ENCODE measurements at places on chromosomes 2 and 18.

GRCh38 chr2:136310797-136311603, 193.1 kb upstream of the CXCR4 start:
- peak; percentile 60 for DNase-seq

- no peak for DNase-seq
These were observed 723.7 kb upstream of the RAB6C start for GRCh38 chr2:129255610-129256313.

GRCh38 chr2:7432436-7432835, 515.2 kb downstream of the RNF144A start:
- DNase-seq: no peak

DNA sequence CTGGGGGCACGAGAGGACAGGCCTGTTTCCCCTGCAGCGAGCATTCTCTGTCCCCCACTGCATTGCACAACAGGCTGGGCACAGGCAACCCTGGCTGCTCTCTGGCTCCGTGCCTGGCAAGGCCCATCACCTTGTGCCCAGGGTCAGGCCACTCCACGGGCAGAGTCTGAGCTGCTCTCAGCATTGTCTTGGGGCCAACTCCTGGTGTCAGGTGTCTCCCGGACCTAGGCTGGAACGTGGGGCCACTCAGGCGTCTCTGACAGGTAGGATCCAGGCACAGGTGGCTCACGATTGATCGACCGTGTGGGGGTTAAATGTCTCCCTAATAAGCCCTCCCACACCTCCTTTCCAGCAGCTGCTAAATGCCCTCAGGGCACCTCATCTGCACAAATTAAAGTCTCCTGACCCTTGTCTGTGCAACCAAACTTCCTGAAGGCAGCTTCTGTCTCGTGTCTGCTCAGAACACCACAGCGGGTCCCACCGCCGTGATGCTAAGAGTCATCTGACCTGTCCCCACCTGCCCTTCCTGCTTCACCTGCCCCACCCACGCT, 66.6 kb upstream of the GPC1 start:
- DNase-seq: no peak

GRCh38 chr18:36186461-36187192, 670 bp upstream of the MOCOS start:
- no peak for DNase-seq

DNA sequence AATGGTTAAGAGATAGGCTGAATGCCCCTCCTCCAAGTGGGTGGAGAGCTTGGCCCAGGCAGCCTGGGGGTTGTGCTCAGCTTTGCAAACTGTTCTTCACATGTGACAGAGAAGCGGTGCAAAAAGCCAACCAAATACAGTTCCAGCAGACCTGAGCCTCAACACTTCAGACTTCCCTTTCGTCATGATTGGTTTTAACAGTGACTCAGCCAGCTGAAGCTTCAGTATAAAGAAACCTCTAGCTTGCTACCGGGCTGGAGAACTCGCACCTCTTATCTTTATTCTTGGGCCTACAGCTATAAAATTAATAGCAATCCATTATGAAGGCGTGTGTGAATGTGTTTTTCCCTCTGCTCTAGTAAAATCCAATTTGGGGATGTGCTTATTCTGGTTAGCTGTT, 20.0 kb downstream of the SETBP1 start:
- no peak for DNase-seq

- DNase-seq: no peak
These were observed 138.6 kb upstream of the FHL2 start for GRCh38 chr2:105537466-105537865.

GRCh38 chr2:188851311-188851710, 122.9 kb upstream of the COL3A1 start:
- DNase-seq: no peak

GRCh38 chr18:60404486-60405085, 32.0 kb upstream of the MC4R start:
- DNase-seq: no peak

GRCh38 chr18:30163573-30163972, 879.0 kb downstream of the DSC3 start:
- no peak for DNase-seq

DNA sequence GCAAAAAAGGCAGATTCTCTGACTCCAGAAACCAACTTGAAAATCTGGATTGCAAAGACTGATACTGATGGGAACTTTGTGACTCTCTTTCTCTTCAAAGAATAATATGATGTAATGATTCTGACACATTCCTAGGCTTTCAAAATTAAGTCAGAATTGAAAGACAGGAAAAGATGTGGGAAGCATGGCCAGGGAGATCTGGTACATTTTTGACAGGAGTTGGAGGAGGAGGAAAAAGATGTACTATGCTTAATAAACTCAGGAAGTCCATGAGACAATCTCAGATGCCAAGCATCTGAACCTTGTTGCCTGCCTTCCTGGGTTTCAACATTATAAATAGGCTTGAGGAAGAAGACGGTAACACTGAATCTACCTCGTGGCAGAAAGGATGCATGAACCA, 34.2 kb downstream of the KLF7 start:
- no peak for DNase-seq

DNA sequence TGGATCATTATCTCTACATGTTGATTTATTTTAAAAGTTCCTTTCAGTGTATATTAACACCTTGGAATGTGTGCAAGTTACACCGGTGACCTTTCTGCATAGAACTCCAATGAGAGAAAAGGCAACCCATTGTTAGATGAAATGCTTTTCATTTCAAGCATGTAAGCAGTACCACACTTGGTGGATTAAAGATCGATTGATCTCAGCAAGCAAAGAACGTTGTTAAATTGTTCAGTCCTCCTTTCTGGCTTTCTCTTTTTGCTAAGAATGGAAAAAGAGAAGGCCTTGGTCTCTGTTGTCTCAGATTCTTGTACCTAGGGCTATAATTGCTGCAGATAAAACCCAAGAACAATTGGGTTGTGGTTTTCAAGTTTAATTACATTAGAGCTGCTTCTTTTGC, 843.0 kb downstream of the DPP10 start:
- no peak for DNase-seq

- DNase-seq: no peak
These were observed 19.7 kb downstream of the STARD7 start for GRCh38 chr2:96188821-96189526.

- peak; percentile 87 for DNase-seq
These were observed 35.4 kb downstream of the STAT4 start for GRCh38 chr2:191115391-191115790.

GRCh38 chr18:44195394-44196140, 485.1 kb upstream of the SETBP1 start:
- DNase-seq: no peak

DNA sequence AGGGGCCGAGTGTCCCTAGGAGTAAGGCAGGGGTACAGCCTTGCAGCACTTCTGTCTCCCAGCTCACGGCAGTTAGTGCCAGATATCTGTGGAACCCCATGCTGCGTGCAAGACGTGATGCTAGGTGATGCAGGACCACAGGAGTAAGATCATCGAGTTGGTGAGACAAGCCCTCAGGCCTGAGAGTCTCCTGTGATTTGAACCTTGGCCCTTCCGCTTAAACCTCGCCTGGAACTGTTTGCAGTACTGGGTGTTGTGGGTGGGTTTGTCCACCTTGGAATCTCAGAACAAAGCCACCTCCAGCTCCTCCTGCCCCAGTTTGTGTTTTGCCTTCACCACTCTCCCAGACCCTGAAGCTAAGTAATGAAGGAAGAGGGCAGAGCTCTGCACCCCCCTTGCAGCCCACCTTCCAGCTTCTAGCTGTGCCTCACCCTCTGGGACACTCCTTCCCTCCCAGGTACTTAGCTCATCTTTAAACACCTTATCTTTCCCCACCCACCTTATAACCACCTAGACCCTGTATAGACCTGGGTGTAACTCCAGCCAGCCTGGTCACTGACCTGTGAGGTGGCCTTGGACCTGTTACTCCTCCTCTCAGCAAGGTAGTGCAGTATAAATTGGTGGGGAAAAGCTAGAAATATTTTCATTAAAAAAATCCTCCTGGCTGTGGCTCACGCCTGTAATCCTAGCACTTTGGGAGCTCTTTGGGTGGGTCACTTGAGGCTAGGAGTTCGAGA, 6.6 kb downstream of the CNNM4 start:
- no peak for DNase-seq

GRCh38 chr2:143255899-143256298, 126.7 kb downstream of the ARHGAP15 start:
- peak; percentile 75 for DNase-seq

- no peak for DNase-seq
These were observed 103.9 kb upstream of the LRP1B start for GRCh38 chr2:142234741-142235140.

- DNase-seq: no peak
These were observed 142.4 kb downstream of the CAPN13 start for GRCh38 chr2:30664761-30665358.

- no peak for DNase-seq
These were observed 14.9 kb upstream of the KLF11 start for GRCh38 chr2:10028407-10028987.

DNA sequence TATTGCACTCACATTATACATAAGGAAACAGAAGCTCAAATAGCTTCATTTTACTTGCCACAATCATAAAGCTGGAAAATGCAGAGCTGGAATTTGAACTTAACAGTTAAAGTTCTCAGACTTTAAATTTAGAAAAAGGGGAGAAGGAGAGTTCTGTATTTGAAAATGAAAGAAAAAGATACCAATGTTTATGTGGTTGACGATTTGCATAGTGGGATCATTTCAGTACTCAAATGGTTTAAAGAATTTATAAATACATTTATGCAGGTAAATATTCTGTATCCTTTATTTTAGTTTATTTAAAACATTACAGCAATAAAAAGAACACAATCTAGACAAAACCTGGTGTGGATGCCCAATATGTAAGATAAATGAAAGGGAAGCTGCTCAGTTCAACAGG, 25.5 kb upstream of the STAT4 start:
- no peak for DNase-seq

GRCh38 chr2:227460070-227460485, 11.9 kb upstream of the AGFG1 start:
- DNase-seq: peak; percentile 82

DNA sequence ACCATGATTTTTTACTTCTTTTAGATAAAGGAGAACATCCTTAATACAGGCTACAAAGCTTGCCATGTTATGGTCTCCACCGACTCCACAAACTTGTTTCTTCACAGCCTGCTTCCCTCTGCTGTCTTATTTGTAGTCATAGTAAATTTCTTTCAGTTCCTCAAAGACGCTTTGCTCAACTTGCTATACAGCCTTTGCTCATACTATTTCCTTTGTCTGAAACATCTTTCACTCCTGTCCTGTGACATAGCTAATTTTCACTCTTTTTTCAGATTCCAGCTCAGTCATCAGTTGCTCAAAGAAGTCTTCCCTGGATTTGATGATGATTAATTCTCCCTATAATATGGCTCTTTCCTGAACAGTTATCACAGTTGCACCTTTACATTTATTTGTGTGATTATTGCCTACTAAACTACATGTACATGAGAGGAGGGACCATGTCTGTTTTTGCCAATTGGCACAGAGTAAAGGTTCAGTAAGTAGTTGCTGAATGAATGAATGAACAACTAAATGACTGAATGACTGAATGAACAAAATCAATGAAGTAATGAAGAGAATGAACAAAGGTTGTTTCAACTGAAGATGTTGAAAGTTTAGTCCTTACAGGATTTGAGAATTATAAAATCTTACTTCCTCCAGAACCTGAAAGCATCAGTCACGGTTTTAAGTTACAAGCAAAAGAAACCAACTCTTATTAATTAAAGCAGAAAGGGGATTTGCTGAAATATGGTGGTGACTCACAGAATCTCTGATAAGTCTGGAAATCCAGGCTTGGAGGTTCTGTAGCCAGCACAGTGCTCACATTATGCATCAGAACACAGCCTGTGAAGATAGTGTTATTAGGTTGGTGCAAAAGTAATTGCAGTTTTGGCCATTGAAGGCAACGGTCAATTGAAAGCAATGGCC, 186.4 kb upstream of the FAM98A start:
- no peak for DNase-seq

GRCh38 chr2:200640901-200641300, 55.1 kb downstream of the AOX1 start:
- DNase-seq: no peak

- DNase-seq: no peak
These were observed 106.9 kb upstream of the SP3 start for GRCh38 chr2:174072069-174072468.

- DNase-seq: no peak
These were observed 532.9 kb downstream of the ZNF516 start for GRCh38 chr18:75962036-75962572.

GRCh38 chr2:20339012-20339411, 11.6 kb downstream of the PUM2 start:
- DNase-seq: no peak

GRCh38 chr2:7265286-7265685, 348.1 kb downstream of the RNF144A start:
- no peak for DNase-seq

- no peak for DNase-seq
These were observed 957.6 kb downstream of the CPS1 start for GRCh38 chr2:211514049-211514448.

- DNase-seq: peak; percentile 69
These were observed 47.4 kb upstream of the SIX3 start for GRCh38 chr2:44894058-44894457.

DNA sequence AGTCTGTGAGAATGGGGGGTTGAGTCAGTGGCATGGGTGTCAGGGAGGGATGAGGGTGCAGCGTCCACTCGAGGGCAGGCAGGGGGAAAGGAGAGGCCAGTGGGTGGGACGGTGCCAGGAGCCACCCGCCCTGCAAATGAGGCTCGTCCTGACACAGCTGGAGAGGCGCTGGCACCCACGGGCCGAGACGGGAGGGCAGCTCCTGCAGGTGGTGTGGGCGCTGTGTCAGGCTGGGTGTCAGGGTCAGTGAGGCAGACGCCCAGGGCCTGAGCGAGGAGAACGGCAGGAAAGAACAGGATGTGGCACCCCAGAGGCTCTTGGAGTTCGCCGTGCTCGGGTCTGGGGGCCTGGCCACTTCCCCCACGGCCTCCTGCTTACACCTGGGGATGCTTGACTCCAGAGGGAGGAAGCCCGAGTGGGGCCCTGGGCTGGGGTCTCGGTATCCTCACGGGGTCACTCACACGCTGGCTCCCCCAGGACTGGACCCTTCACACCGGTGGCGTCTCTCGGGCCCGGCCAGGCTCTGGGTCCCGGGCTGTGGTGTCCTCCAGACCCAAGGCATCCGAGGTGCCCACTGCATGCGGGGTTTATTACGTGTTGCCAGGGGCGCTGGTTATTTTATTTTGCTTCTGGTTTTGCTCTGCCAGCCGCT, 130.5 kb upstream of the CTDP1 start:
- no peak for DNase-seq

- no peak for DNase-seq
These were observed 206.8 kb upstream of the FOSL2 start for GRCh38 chr2:28185891-28186290.

- DNase-seq: no peak
These were observed 135.5 kb downstream of the MYO3B start for GRCh38 chr2:170313347-170313991.

DNA sequence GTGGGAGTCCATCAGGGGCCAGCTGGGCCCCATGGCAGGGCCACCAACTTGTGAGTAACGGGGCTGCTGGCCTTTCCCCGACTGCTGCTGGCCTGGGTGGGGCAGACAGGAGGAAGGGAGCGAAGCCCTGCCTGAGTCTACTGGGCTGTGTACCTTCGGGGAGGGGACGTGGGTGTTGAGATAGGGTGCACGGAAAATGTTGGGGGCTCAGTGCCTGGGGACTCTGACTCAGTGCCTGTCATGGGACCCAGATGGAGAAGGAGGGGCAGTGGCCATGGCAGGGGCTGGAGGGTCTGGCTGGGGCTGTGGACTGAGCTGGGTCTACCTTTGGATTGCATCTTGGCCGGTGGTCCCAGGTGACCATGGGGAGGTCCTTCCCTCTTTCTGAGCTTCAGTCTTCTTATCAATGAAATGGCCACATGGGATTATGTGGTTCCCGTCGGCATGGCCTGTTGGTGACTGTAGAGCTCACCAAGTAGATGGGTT, 4.0 kb downstream of the SLC4A3 start:
- no peak for DNase-seq
